ENCODE measurements at places on chromosomes 12 and 14.

DNA sequence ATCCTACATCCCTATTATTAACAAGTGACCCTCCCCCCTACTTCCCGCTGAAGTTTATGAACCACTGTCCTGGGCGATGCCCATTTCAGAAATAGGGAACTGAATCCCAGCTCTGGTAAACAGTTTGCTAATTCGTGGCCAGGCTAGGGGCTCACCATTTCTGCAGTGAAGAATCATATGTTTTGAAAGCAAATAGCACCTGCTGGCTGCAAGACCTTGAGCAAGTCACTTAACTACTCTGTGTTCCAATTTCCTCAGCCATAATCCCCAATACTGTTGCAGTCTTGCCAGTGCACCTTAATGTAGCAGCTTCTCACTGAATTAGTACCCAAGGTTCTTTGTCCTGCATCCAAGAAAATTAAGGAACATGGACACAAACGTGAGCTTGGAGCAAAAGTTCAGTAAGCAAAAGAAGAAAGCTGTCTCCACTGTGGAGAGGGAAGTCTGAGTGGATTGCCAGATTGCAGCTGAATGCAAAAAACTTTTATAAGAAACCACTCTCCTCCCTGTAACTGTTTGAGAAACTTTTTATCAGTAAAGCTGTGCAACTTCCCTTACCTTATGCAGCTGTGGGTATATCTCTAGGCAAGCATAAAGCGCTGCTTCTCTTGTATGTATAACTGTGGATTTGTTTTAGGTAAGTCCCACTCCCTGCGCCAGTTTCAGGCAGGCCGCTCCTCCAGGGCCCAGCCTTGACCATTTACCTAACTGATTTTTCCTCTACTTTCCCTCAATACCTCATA, 824 bp downstream of the OAS1 start:
- no peak for DNase-seq

DNA sequence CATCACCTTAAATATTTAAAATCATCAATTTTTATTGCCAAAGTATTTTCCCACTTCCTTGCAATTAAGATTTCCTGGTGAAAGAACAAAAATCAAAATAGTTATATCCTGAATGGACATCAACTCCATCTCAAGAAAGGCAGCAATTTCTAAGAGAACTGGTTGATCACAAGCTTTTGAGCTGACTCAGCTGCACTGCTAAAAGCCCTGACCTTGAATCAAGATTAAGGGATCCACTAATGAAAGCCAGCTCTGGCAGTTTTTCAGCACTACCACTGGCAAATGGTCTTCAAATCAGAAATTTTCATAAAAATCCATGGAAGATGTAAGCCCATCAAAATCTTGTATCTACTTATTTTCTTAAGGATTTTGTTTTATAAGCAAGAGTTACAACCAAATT, 123.4 kb downstream of the SLC6A15 start:
- DNase-seq: no peak

DNA sequence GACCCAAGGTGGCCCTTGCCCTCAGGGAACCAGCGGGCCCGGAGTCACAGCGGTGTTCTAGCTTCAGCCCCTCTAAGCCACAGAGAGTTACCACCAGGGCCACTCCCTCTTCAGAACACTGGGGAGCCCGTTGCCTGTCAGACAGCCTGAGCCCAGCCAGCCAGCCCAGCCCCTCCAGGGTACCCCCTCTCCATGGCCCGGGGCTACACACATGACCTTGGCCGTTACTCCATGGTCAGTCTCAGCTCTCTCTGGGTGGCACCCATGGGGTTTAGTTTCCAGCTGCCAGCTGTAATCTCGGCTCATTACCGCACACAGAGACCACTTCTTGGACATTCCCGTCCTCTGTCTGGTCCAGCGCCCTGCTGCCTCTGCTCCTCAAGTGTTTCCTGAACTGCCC, 35.0 kb downstream of the PPP2R5C start:
- DNase-seq: no peak

DNA sequence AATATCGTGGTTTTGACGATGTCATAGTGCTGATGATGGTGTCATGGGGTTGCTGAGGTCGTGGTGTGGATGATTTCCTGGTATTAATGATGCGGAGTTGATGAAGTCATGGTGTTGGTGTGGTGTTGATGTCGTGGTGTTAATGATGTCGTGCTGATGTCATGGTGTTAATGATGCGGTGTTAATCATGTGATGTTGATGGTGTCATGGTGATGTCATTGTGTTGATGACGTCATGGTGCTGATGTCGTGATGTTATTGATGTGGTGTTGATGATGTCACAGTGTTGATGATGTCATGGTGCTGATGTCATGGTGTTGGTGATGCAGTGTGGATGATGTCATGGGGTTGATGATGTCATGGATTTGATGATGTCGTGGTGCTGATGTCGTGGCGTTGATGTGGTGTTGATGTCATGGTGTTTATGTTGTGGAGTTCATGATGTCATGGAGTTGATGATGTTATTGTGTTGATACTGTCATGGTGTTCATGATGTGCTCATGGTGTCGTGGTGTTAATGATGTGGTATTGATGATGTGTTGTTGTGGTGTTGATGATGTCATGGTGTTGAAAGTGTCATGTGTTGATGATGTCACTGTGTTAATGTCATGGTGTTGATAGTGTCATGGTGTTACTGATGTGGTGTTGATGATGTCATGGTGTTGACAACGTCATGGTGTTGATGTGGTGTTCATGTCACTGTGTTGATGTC, 48.5 kb upstream of the RIMBP2 start:
- DNase-seq: no peak

GRCh38 chr12:118650586-118650960, 274.2 kb downstream of the SUDS3 start:
- DNase-seq: no peak

- no peak for DNase-seq
Measured at GRCh38 chr14:83883732-83884131, 1646.2 kb upstream of the FLRT2 start.

DNA sequence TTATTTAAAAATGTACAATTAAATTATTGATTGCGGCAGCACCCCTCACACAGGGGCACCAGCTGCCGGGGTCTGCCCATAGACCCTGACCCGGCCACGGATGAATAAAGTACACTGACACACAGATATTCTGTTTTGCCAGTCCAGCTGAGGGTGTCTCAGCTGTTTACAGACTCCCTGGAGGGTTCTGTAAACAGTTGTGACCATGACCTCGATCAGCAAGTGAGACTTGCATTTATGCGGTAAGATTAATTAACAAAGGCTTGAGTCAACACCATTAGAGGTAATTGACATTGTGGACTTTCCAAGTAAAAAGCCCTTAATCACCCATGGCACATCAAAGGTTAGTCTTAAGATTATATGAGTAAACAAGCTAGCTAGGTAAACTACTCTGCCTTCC, 94.3 kb downstream of the FUT8 start:
- no peak for DNase-seq

DNA sequence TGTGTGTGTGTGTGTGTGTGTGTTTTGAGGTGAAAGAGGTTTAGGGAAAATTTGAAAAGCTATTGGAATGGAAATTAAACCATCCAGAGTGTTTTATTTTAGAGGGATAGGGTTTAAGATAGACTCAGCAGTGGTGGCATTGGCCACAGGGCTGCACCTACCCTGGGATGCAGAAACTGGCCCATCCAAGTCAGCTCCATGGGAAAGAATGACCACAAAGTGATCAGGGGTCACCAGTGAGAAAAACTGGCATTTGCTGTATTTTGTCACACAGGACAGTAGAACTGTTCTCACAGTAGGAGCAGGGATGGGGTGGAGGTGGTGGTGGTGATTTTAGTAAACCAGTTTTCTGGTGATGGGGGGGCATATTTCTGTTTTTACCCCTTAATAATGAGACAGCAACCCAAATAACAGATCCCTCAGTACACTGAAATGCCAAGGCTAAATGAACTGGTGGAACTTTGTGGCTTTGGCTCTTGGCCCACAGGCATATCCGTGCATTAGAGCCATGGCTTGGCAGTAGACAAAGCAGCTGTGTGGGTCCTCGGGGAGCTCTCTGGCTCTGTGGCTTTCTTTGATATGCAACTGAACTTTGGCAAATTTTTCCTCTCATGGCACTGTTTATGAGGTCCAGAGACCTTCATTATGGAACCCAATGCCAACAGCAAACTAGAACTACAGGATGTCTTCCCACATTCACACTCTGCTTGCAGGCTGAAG, 348.3 kb downstream of the ZFP36L1 start:
- DNase-seq: no peak

GRCh38 chr12:65327207-65328076, 49.0 kb downstream of the MSRB3 start:
- no peak for DNase-seq

GRCh38 chr14:51357250-51357649, 117.2 kb downstream of the TMX1 start:
- no peak for DNase-seq

- DNase-seq: no peak
Measured at GRCh38 chr12:57086493-57087009, 2.4 kb upstream of the NAB2 start.

DNA sequence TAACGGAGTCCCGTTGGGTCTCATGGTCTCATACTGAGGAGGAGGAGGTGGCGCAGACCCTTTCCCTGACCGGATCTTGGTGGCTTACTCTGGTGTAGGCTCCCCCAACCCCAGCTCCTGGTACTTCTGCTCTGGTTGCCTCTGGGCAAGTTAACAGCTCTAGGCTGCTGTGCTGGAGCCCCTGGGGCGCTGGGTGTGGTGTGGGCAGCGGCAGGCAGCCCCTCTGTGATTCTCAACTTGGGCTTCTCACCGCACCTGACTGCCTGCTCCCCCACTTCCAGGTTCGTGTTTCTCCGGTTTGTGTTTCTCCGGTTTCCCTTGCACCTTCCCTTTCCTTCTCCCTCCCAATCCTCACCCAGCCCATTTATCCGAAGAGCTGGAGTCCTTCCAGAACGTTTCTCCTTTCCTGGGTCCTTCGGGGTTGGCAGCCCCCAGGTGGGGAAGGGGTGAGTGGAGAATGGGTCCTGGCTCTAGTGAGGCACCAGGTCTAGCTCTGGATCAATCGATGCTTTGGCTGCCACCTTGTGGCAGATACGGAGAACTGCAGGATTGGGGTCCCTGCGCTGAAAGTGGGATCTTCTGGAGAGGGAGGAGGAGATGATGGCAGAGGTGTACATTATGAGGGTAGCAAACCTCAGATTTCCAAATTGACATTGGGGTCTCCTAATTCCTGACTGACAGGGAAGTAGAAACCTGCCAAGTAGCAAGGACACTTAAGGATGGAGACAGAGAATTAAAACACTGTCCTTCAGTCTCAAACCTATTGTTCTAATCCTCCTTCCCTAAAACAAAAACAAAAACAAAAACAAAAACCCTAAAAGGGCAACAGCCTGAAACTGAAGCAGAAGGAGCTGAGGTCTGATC, 8.3 kb downstream of the CISTR start:
- DNase-seq: no peak

DNA sequence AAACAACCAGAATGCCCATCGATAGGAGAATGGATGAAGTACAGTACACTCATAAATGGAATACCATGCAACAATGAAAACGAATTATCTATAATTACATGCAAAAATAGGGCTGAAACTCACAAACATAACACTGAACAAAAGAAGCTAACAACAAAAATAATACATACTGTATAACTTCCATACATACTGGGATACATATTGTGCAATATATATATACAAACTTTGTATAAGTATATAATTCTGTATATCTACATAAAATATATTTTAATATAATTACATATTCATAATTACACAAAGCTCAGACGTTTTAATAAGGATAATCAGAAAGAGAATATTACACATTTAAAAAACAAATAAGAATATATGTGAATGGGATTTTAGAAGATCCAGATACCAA, 90.2 kb downstream of the CDK17 start:
- no peak for DNase-seq

- no peak for DNase-seq
Measured at GRCh38 chr12:110993434-110993833, 73.1 kb upstream of the MYL2 start.

DNA sequence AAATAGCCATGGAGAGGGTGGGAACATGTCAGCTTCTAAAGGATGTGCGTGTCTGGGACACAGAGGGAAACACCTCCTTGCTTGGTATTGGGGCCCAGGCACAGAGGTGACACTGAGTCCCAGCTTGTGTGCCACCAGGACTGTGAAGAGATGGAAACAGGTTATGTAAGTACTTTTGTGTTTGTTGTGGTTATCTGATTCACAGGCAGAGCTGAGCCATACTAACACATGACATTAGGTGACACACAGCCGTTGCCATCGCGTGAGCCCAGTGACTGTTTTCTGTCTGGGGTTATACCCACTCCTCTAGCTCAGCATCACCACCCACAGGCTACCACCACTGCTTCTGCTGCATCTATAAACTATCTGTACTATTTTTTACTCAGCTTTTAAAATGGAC, 12.1 kb upstream of the FLVCR2 start:
- DNase-seq: no peak

GRCh38 chr14:67881225-67881624, 61.6 kb downstream of the RAD51B start:
- no peak for DNase-seq

DNA sequence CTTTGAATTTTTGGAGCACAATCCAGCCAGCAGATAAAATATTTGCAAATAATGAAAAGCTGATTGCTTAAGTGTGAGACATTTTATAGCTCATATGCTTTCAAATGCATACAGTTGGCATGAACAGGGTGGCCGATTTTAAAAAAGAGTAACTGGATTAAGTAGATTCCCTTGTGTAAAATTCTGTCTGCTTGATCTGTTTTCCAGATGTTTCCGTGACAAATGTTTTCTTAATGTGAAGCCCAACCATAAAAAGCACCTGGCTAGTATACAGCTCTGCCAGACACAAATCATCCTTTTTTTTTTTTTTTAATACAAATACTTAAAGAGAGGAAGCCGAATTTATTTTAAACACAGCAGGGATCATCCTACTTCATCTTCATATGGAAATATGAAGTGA, 440.7 kb downstream of the CCER1 start:
- DNase-seq: no peak

DNA sequence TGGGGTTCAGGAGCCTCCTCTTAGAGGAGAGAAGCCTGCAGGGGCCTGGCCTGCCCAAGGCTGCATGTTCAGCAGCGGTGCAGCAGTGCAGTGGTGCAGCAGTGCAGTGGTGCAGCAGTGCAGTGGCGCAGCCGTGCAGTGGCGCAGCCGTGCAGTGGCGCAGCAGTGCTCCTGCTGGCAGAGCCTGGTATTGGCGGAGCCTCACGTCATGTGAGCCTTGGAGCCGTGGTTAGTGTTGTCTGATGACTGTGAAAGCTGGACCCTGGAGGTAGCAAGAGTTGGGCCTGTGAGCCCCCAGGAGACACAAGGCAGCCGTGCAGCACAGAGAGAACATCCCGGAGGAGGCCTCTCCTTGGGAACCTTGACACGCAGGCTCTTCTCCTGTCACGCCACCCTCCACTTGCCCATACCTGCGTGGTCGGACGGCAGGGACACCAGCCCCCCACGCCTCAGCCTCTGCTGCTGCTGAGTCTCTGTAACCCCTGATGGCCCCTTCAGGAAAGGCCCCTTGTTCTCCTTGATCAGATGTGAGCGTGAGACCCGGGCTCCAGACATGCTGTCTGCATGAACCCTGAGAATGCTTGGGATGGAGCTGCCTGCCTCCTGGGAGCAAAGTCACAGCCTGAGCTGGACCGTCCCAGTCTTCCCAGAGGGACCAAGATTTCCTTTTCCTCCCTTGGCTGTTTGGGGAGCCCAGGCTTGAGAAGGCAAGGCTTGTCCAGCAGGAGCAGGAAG, 193.7 kb downstream of the KIF26A start:
- DNase-seq: no peak

All from omental fat pad (tissue), 4 donors.